ENCODE measurements at places on chromosomes 16 and 17.

GRCh38 chr16:4426021-4426684 is 485 bp downstream of the DNAJA3 start:
- no peak for DNase-seq

- DNase-seq, result no peak
Observed at GRCh38 chr17:41523787-41524186, 4.3 kb downstream of the KRT19 start.

DNA sequence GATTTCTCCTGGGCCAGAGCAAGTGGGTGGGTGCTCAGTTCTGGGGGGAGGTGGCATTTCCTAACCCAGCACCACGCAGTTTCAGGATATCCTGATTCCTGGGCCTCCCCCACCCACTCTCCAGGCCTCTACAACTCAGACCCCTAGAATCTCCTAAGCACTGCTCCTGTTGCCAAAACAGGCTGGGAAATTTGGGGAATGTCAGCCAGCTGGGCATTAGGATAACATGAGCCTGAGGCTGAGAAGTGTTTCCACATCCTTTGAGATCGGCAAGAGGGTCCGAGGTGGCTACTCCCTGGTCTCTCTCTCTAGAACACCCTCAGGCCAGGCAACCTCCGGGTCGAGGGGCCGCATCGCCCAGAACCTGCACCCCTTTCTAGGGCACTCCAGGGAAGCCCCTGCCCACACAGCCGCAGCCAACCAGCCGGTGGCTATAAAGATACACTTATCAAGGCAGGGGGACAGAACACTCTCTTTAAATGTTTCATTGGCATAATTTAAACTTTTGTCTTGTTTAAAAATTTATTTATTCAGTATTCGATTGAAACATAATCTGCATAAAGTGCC is 23.6 kb downstream of the TBC1D16 start:
- no peak for DNase-seq

DNA sequence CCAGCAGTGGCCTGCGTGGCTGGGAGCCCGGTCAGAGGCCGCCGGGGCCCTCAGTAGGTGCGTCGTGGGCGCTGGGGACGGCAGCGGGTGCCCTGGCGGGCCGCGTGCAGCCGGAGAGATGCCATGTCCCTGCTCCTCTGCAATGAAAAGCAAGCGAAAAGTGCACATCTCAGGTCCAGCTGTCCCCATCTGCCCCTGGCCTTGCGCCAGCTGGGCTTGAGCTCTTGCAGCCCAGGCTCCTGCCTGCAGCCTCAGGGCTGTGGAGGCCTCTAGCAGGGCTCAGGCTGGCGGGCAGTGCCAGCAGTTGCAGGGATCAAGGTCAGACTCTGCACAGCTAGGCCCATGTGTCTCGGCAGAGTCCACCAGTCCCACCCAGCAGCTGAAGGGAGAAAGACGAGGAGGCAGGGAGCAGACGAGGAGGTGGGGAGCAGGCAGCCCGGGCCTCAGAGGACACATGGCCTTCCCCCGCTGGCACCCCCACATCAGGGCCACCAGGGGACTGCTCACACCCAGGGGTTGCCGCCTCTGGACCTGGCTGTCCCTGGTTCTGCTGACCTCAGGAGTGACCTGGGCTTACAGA is 11.2 kb downstream of the SLC16A3 start:
- no peak for DNase-seq

DNA sequence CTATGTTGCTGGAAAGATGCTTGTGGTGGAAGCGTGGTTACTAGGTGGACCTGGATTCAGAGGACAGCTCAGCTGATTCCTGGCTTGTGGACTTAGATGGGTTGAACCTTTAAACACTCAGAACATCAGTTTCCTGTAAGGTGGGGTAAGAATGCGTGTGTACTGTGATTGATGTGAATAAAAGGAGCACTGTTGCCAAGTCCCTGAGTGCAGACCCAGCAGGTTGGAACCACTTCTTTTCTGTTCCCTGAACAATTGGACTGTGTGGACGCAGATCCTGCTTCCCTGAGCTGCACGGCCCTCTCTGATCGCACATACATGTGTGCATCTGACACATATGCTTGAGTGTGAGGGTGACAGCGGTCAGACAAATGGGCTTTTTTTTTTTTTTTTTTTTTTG is 37.5 kb downstream of the RPTOR start:
- no peak for DNase-seq

DNA sequence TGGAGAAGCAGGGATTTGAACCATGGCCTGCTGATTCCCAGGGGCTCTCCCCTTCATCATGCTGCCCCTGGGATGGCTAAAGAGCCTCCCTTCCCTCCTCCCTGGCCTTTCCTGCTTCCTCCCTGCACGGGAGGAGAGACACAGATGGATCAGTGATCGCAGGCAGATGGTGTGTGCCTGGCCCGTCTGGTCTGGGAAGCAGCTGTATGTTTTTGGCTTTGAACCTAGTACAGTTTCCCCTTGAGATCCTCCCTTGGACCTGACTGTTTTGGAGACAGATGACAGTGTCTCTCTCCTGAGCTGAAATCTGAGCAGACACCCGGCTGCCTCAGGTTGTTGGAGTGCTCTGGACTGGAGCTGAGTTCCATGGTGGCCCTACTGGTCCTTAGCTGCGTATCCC is 29.0 kb upstream of the ATP2C2 start:
- no peak for DNase-seq

DNA sequence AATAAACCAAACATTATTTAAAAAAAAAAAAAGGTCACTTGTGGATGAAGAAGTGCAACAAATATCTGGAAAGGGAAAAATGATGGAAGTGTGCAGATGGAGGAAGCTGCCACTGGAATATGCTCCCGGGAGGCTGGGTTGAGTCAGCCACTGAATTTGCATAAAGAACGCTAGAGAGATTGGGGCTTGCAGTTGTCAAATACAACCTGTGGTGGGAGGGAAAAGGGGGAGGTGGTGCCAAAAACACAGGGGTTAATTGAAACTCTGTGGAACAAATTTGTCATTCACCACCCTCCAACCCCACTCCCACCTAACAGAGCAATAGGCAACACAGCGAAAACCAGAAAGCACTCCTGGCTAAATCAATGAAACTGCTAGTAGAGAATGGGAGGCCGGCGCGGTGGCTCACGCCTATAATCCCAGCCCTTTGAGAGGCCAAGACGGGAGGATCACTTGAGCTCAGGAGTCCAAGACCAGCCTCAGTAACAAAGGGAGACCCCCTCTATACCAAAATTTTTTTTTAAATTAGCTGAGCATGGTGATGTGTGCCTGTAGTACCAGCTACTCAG is 37.6 kb upstream of the RPL38 start:
- no peak for DNase-seq

DNA sequence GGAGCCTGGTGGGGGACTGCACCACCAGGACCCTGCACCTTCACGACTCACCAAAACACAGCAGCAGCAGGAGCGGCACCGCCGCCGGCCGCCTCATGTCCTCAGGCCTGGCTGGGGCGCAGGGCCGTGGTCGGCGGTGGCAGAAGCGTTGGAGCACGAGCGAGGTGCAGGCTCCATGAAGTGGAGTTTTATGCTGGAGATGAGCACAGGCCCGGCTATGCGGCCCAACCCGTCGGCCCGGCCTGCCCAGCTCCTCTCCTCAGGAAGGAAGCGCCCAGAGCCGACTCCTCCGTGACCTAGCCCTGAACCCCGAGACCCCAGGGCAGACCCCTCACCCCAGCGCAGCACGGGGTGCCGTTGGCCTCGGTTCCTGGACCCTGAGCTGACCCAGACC is at the start of gene PRSS27:
PRSS27 (minus strand) TSS at position 161 of the 394 bp plus-strand sequence; CDS start at position 97, 64 bp downstream.
- no peak for DNase-seq

- DNase-seq, result no peak
Observed at GRCh38 chr16:64858076-64858475, 263.8 kb downstream of the CDH11 start.

Measured in activated naive CD4-positive, alpha-beta T cell treated with anti-CD3 and anti-CD28 coated beads, Interleukin-2, amount 50 U/mL, for 16 hours (primary cell).